AG20443 (cell line): ENCODE measurements at places on chromosomes 6 and 20.

- no peak for DNase-seq
These were observed 169.7 kb upstream of the GGTLC1 start for GRCh38 chr20:24158281-24158680.

DNA sequence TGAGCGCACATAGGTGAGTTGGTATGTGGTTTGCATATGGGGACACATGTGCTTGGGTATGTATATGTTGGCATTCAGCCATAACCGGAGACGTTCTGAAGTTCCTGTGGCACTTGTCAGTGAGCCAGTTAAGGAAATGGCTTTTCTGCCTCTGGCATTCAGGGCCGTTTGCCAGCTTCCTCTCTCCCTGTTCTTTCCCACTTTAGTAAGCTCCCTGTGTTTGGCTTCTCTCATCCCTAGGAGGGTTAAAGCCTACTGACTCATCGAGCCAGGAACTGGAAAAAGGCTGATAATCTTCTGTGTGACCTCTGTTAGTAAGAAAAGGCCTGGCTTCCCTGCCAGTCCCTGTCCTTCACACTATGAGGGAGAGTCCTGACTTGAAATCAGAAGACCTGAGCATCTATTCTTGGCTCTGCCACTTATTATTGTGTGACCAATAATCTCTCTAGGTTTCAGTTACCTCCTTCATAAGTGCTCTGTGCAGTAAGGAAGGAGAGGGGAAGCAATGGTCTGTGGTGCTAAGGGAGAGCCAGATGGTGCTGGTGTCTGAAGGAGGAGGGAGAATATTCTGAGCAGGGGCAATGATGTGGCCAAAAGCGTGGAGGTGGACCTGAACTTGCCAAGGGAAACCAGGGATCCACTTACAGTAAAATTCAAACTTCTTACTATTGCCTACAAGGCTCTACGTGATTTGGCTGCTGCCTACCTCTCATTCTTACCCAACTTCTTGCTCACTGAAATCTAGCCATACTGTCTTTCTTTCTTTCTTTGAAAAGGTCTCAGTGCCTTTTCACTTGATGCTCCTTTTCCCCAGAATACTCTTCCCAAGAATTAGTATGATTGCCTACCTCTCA lies 31.4 kb downstream of the ACSS2 start:
- DNase-seq: peak; percentile 90

DNA sequence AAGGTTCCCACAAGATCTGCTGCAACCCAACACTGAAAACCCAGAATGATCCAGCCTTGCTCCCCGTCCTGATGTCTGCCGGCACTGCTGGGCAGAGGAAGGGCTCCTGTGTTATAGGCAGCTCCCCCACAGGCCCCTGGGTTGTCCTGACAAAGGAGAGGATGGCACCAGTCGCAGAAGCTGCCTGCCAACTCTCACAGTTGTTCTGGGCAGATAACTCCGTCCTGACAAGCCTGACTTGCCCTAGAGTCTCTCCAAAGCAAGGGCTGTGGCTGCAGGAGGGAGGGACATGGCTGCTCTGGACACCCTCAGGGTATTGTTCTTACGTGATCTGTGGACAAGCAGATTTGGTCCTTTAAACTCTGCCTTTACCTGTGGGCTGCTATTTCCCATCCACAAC lies 243.8 kb downstream of the CDH26 start:
- no peak for DNase-seq

DNA sequence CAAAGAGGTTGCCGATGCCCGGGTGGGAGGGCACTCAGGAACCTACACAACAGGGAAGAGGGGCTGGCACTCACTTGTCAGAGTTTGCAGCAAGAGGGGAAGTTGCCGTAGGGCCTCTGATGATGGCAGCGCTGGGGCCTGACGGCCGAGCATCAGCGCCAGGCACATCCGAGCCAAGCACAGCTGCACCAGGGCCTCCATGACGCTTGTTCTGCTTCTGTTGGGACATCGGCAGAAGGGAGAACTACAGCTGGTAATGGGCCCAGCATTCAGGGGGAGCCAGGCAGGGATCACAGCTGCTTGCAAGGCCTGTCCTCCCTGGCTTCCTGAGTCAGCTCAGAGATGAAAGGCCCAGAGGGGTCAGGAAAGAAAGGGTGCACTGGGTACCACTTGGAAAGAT lies 367.7 kb downstream of the CDH4 start:
- DNase-seq: no peak

DNA sequence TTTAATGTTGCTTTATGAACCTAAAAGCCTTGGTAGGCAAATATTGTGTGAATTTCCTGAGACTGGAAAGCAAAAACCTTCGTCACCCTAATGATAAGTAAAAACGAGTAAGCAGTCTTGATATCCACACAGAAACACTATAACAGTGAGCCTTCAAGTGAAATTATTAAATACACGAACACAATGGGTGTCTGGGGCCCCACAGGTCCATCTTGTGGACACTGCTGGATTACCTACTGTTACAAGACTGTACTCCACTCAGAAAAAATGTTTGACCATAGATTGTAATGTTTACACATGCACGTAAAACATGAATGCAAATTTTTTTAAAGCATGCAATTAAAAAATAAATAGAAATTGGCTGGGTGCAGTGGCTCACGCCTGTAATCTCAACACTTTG lies 466.9 kb downstream of the CD83 start:
- DNase-seq: no peak

DNA sequence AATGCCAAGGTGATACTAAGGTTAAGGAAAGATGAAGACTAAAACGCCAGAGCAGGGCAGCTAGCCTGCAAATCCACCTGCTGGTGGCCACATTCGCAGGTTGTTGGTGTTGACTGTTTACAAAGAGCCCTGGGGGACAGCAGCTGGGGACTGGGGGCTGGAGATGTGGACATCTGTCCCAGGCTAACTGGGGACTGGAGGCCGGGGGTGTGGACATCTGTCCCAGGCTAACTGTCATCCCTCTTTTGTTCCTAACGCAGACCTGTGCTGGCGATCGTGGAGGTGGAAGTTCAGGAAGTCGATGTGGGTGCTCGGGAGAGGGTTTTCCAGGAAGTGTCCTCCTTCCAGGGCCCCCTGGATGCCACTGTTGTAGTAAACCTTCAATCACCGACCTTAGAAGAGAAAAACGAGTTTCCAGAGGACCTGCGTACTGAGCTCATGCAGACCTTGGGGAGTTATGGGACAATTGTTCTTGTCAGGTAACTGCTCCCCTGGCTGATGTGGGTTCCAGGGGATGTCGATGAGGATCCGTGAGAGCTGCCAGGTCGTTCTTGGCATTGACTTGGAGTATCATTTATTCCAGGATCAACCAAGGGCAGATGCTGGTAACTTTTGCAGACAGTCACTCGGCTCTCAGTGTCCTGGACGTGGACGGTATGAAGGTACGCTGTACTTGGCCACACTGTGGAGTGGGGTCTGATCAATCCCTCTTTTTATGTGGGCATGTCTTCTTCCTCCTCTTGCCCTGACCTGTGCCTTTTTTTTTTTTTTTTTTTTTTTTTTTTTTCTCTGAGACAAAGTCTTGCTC lies 87.0 kb downstream of the SERAC1 start:
- no peak for DNase-seq

GRCh38 chr6:70180901-70181599 lies 121.8 kb downstream of the COL9A1 start:
- no peak for DNase-seq

DNA sequence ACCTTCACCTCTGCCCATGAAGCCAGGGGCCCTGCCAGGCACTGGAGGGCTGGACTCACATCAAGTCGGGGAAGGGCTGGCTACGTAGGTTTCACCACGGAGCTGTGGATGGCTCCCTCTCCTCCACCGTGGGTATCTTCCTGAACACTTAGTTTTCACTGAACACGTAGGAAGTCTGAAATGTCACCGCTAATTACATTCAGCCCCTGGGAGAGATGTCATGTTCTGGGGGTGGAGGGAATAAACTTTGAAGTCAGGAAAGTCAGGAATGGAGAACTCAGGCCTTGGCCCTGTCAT lies 6.5 kb downstream of the LHFPL5 start:
- DNase-seq: no peak

GRCh38 chr6:152293404-152293803 lies 343.8 kb downstream of the SYNE1 start:
- no peak for DNase-seq

- DNase-seq: no peak
These were observed 477.0 kb downstream of the HAO1 start for GRCh38 chr20:7463290-7463689.

- DNase-seq: no peak
These were observed 53.3 kb upstream of the HFE start for GRCh38 chr6:26033941-26034354.

GRCh38 chr6:140209775-140210174 lies 835.3 kb upstream of the CITED2 start:
- no peak for DNase-seq

DNA sequence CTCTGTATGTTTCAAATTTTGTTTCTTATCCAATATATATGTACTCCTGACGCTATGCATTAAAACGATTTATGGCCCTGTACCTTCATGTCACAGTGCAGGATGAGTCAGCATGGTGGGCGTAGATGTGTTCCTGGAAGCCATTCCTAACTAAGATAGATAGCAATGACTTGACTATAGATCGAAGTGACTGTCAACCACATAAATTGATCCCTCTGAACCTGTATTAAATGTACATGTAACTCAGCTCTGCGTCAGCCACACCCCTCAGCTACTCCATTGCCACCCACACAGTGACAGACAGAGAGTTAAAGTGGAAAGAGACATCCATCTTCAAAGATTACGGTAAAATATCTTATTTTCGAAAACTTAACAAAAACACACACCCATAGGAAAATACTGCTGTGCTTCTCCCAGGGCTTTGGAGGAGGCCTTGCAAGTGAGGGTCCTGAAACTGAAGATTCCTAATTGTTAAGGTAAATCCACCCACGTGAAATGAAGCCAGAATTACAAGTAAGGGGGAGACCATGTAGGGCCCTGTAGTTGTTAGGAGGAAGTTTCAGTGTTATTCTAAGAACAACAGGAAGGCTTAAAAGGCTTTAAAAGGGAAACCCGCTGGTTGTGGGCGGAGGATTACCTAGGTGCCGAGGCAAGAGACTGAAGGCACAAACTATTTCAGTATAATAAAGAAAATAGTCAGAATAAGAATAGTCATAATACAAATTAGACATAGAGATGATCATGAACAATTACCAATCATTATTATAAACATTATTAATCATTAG lies 10.3 kb upstream of the RAD21L1 start:
- no peak for DNase-seq

DNA sequence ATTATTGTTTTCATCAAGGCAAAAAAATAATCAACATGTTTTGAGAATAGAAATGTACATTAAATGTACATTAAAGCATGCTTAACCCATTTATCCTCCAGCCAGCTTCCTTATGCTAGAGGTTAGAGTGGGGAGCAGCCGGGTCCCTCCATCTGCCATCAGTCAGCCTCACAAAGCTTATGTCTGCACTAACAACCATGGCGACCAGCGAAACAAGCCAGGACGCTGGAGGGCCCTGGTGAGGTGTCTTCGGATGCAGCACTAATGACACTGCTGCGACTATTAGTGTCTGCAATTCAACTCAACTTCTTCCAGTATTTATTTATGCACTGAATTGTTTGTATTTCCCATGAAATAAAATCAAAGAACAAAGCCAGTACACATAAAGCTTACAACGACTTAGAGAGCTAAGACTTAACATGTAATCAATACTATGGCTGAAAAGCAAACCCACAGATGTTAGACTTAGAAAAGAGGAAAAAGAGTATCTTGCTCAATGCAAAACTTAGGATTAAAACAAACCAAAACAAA lies 6.8 kb downstream of the CLDN20 start:
- no peak for DNase-seq

- no peak for DNase-seq
These were observed 10.2 kb downstream of the ZSCAN23 start for GRCh38 chr6:28433119-28433518.

DNA sequence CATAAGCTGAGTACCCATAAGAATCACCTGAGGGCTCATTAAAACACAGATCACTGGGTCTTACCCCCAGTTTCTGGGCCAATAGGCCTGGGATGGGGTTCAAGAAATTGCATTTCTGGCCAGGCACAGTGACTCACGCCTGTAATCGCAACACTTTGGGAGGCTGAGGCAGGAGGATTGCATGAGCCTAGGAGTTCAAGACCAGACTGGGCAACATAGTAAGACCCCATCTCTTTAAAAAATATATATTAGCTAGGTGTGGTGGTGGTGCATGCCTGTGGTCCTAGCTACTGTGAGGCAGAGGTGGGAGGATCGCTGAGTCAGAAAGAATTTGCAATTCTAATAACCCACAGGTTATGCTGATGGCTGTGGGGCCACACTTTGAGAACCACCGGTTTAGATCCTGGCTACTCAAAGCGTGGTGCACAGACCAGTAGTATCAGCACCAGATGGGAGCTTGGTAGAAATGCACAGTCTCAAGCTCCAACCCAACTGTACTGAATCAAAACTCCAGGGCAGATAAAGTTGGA lies 2.0 kb downstream of the CCM2L start:
- DNase-seq: no peak

- DNase-seq: peak; percentile 30
These were observed 151.9 kb upstream of the SLC22A16 start for GRCh38 chr6:110628330-110628729.

GRCh38 chr6:136511926-136512325 lies 38.3 kb downstream of the MAP7 start:
- no peak for DNase-seq

DNA sequence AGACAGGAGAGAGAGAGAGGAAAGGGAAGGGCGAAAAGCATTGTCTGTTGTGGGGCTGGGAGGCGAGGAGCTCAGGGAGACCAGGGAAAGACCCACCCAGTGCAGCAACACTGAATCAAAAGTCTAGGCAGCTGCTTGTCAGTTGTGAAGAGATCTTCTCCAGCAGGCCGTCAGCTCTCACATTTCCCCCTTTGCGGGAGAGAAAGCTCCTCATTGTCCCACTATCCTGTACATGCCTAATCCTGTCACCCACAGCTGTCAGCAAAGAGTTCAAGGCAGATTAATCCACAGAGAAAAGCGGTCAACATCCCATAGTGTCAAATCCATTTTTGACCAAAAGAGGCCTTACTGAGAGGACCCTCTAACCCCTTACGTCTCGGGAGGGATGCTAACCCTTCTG lies 27.3 kb downstream of the RNF182 start:
- no peak for DNase-seq

DNA sequence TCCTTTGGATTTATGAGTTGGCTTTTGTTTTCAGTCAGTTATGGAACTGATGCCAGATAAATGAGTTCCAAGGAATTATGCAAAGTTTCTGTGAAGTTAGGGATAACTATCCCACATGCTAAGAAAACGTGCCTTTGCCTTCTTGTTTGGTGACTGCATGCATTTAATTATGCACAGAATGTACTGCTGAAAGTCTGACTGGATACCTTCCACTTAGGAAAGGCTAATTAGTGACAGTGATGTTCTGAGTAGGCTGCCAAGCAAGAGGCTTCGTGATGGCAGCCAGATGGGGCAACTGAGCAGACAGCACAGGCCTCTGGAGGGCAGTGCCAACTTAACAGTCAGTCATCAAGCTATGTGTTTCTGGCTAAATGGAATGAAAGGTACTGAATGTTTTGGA lies 289.9 kb downstream of the CD109 start:
- peak; percentile 71 for DNase-seq

GRCh38 chr6:169804427-169804826 lies 53.0 kb downstream of the ERMARD start:
- DNase-seq: no peak
